ENCODE measurements at places on chromosomes 3 and 15.

- DNase-seq = no peak
Measured at GRCh38 chr3:43142472-43142871, 36.6 kb upstream of the POMGNT2 start.

DNA sequence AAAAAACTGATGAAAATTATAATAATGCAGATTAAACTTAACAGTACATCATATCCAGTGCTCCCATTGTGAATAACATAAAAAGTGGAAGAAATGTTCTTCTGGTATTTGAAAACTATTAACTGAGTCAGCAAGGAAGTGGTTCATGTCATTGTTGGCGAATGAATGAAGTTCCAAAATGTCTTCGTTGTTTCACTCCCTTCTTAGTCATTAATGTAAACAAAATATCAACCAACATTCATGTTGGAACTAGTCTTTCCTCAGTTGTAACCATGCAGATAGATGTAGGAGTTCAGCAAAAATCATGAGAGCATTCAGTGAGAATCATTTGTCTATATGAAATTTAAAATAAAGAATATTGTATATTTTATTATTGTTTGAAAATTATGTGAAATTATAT is 44.1 kb upstream of the ICE2 start:
- DNase-seq = no peak

DNA sequence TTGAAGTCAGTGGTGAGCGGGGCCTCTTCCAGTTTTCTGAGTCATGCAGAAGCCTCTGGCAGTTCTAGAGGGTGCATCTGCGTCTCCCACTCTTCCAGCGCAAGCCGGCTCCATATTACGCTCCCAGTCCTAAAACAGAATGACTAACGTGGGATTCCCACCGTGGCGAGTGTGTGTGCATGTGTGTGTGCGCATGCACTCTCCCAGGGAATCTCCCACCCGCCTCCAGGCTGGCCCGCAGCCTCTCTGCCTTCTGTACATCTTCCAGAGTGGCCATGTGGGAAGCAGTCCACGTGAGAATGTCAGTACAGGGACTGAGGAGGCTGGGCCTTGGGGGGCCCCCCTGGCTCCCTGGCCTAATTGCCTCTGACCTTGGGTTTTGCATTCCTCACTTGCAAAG is 87.7 kb downstream of the LSM3 start:
- peak; percentile 74 for DNase-seq

DNA sequence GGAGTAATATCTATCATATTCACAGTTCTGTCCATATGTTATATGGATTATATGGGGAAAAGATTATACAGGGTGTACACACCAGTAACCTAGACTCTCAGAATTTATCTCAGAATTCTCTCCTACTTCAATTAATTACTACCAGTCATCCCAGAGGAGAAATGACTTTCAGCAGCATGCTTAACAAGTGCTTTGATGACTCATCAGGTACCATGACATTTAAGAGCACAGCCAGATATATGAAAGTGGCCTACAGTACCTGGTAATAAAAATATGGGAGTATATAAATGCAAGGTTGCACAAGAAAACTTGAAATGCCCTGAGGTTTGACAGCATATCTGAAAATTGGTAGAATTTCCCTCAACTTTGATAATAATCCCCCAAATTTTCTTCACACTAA is 1273.0 kb downstream of the OTOL1 start:
- DNase-seq = no peak

- peak; percentile 41 for DNase-seq
Measured at GRCh38 chr15:51024735-51025453, 69.8 kb downstream of the TNFAIP8L3 start.

- DNase-seq = no peak
Measured at GRCh38 chr3:9914559-9915253, 2.2 kb upstream of the IL17RC start.

- DNase-seq = no peak
Measured at GRCh38 chr15:36797128-36797527, 217.7 kb downstream of the CDIN1 start.

GRCh38 chr3:168585544-168585943 is 489.8 kb upstream of the GOLIM4 start:
- no peak for DNase-seq

DNA sequence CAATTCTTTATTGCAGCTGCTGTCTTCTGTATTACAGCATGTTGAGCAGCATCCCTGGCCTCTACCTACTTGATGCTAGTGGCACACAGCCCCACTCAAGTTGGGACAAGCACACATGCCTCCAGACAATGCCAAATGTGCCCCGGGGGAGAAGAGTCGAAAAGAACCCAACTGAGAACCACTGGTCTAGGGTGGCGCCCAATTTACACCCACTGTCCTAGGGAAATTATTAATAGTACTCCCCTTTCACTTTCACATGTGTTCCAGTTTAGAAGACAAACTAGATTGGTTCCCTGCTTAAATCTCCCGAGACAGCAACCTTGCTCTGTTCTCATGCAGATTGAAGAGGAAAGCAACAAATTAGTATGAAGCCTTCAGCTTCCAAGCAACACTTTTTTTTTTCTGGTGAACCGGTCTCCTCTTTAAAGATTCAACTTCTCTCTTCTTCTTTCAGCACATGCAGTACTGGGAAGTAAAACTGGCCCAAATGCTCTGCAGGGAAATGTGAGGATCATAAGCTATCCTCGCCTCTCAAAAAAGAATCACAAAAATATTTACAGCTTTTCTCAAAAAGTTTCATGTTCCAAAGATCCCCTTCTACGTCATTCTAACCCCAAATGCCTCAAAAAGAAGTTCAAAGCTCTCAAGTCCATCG is 823.9 kb upstream of the CFAP20DC start:
- no peak for DNase-seq

GRCh38 chr15:79003896-79004295 is 59.0 kb upstream of the CTSH start:
- DNase-seq = no peak

- DNase-seq = no peak
Measured at GRCh38 chr3:106570426-106570825, 701.6 kb upstream of the CBLB start.

- no peak for DNase-seq
Measured at GRCh38 chr3:100553618-100554372, 55.6 kb upstream of the ADGRG7 start.

- DNase-seq = no peak
Measured at GRCh38 chr3:17342119-17342518, 400.3 kb downstream of the TBC1D5 start.

GRCh38 chr15:91338766-91339165 is 238.7 kb downstream of the SV2B start:
- DNase-seq = peak; percentile 57

GRCh38 chr3:52047295-52047960 is 8.9 kb downstream of the DUSP7 start:
- no peak for DNase-seq

DNA sequence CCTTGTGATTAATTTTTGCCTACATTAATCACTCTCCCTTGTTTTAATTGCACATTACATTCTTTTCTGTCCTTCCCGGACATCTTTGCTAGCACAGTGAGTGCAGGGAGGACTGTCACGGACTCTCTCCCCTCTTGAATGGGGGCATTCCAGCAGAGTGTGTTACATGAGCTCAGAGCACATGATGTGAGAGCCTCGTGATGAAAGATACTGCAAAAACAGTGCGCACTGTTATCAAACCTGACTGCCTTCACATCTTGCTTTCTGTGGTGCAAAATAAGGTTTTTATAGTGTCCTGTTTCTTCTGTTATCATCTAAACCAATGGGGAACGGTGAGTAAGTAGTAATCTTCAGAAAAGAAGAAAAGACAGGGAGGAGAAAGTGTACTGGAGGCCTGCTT is 167.5 kb downstream of the PGPEP1L start:
- no peak for DNase-seq

GRCh38 chr15:82942691-82943090 is 9.8 kb downstream of the HOMER2 start:
- no peak for DNase-seq

GRCh38 chr15:69145694-69146492 is 14.5 kb upstream of the GLCE start:
- DNase-seq = no peak

DNA sequence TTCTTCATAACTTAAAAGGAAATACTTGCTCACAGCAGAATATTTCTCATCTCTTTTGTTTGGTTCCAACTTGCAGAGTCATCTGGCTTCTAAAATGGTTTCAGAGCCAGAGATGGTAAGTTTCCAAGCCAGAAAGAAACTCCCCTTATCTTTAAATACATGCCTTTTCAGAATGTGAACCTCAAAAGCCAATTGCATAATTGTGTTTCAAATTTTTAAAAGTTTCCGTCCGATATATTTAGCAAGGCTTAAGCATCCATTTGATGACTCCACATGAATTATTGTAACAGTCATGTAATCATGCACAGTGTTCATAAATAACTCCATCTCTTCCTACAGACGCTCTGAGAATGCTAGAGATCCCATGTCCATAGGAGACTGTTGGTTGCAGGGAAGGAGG is 40.6 kb upstream of the C3orf80 start:
- DNase-seq = no peak

- DNase-seq = no peak
Measured at GRCh38 chr3:129503471-129504291, 24.8 kb upstream of the RHO start.

DNA sequence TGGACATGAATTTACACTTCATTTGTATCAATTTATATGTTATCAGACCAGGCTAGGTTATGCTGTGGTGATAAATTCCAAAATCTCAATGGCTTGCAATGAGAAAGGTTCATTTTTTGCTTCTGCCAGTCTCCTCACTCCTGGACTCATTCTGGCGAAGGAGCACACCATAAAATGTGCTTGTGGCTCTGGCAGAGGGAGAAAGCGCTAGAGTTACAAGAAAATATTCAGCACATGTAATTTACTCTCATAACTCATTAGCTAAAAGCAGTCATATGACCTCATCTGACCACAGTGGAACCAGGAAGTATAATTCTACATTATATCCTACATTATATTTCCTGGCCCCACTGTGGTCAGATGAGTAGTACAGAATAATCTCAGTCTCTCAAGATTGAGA is 193.8 kb downstream of the BCHE start:
- DNase-seq = peak; percentile 16

DNA sequence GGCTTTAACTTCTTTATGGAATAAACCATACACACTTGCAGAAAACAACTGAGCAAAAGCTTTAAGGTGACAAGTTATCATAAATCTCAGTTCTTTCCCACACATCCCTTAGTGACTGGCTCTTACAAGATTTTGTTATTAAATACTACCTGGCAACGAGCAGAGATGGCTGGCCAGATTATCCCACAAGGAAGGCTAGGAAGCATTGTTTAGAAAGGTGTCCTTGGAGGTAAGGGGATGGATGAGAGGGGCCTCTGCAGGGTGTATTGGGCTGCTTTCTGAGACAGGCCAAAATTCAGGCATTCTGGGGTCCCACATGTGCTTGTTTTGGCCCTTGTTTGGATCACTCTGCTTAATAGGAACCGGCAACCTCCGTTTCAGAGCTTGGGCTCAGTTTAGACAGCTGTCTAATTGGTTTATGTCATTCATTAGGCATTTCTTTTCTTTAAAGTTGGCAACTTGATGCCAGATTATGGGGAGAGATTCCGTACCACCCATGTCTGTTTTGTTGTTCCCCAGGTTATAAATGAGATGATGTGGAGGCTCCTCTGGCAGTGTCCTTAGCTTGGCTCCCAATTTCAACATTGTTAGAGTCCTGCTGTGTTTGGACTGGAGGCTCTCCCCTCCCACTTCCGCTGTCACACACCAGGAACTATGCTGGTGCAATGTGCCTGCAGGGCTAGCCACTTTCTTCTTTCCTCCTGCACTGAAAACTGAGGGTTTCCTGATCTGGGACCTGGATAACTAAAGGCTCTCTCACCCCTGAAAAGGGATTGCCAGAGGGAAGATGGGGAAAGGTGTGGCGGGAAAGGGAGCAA is 121.1 kb downstream of the TPRG1 start:
- no peak for DNase-seq

DNA sequence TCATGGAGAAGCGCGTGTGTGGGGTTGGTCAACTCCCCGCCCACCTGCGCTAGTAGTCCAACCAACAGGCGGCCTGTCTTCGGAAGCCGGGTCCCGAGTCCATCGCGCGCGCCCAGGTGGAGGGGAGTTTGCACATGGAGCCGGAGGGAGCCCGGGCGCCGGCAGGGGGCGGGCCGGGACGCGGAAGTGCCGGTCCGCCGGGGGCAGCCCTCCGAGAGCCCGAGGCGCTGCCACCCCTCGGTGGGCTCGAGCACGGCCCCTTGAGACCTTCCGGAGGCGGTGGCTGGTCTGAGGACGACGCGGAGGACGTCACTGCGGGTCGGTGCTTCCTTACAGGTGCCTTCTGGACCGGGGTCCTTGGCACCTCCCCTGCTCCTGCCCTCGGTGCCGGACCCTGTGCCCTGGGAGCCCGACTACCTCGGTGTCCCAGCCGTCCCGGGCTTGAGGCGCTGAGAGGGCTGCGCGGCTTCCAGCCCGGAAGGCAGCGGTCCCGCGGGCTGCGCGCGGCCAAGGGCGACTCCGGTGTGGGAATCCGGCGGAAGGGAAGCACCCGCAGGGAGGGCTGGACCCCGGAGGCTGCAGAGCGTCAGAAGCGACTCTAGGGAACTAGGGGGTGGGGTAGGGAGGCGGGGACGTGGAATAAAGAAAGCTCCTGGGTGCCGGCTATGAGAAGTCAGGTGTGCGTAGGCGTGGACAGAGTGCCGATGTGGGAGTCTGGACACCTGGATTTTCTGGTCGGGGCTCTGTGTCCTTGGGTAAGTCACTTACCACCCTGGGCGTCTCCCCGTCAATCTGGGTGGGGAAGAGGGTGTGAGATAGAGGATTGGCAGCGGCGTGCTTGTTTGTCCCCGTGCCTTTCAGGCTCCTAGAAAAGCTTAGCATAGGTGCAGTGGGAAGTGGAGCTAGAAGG is 212.3 kb downstream of the FGF12 start:
- DNase-seq = peak; percentile 30

DNA sequence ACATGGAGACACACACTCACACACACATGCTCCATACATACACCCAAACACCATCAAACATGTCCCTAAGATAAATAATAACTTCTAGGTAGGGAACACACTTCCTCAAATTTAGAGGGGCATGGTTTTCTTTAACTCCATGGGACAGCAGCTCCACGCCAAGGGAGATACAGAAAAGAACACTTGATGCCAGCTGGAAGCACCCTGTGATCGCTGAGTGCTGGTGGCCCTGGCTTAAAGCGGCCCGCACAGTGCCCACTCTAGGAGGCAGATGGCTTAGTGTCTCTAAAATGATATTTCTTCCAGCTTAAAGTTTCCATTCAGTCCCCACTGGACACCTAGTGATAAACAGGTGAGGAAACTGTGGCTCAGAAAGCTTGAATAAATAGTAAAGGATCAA is 232.9 kb downstream of the UACA start:
- DNase-seq = no peak

Data from right hindlimb (tissue), 1 donor.